ENCODE measurements at places on chromosomes 13 and 19. TPM values are rescaled to one million over a fixed set of nuclear protein-coding genes. Genes with fewer than 3 reads are reported as not detected.

GRCh38 chr13:21053231-21053630, 8.2 kb downstream of the LATS2 start:
- H3K27ac ChIP-seq, result no peak overlapping the region
- DNase-seq, result no peak
- peaks cover 4% of the 10 kb centered on the region for H3K4me1 ChIP-seq
- no peaks in the 10 kb centered on the region for H3K36me3 ChIP-seq

DNA sequence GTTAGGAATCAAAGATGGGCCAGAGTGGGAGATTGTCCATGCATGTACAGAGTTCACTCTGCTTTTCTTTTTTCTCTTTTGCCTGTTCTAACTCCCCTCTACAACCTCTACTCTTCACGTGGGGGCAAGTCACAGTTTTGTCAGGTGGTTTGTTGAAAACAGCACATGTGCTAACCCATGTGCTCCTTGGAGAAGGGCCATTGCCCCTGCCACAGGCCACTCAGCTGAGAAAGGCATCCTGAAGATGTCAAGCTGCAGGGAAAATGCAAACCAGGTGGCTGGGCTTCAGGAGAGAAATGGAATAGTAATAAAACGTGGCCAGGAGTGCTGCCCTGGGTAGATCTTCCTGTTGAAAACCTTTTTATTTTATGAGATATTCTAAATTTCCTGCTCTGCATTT, 35.3 kb upstream of the SLC10A2 start:
- DNase-seq, result no peak
- no peak overlapping the region for H3K4me3 ChIP-seq
- no peaks in the 10 kb centered on the region for H3K27me3 ChIP-seq
- no peaks in the 10 kb centered on the region for H3K36me3 ChIP-seq

GRCh38 chr19:18875726-18876125, 20.2 kb downstream of the CERS1 start:
- no peaks in the 10 kb centered on the region for H3K27me3 ChIP-seq
- no peaks in the 10 kb centered on the region for H3K36me3 ChIP-seq
- no peak overlapping the region for H3K4me3 ChIP-seq
- peaks cover 2% of the 10 kb centered on the region for H3K4me1 ChIP-seq
- H3K27ac ChIP-seq, result no peak overlapping the region

PSG7 gene
- total RNA-seq, result not detected

DNA sequence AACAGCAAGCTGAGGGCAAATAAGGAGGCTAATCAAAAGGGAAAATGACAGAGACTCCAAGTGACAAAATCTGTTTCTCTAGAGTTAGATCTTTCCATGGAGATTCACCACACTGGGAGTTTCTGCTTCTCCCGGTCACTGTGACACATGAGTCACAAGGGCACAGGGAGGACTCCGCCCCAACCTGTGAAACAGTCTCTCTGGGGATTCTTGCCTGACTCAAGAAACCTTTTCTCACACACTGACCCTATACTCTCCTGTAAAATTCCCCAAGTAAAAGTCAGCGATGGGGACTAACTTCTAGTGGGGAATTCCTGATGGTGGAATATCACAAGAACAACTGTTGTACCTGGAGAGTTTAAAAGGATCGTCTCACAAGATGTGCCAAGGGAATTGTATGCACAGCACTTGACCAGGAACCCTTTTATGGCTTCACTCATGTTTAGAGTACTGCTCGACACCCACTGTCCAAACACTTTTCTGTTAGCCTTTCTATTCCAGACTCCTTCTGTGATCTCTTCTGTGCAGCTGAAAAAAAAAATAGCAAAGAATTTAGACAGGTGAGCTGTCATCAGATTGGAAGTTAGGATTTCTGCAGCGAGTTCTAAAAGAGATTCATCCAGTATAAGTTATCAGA, 46.8 kb upstream of the URAD start:
- H3K4me3 ChIP-seq, result no peak overlapping the region
- no peaks in the 10 kb centered on the region for H3K36me3 ChIP-seq
- no peak for DNase-seq

ZNF66 gene
- 5.0 TPM for total RNA-seq

CATSPERD gene
- total RNA-seq, result not detected

Measured in activated CD4-positive, alpha-beta memory T cell treated with anti-CD3 and anti-CD28 coated beads for 36 hours (primary cell).